ENCODE measurements at places on chromosomes 13 and 19.
A peak's percentile ranks its signal among the peaks of the same experiment; 100 is the strongest.

DNA sequence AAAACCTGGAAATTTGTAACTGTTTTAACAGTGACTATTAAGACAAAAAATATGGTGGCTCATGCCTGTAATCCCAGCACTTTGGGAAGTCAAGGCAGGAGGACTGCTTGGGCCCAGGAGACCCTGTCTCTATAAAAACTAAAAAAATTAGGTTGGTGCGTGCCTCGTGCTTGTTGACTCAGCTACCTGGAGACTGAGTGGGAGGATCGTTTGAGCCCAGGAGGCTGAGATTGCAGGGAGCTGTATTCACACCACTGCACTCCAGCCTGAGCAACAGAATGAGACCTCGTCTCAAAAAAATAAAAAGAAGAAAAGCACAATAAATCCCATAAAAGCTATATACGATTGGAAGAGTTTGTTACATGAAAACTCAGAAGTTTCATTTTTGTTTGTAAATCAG, 23.7 kb downstream of the KLF5 start:
- DNase-seq: no peak

- DNase-seq: no peak
Measured at GRCh38 chr13:43072394-43072793, 49.0 kb downstream of the DNAJC15 start.

GRCh38 chr13:114225610-114226009, 9.1 kb upstream of the CDC16 start:
- no peak for DNase-seq

DNA sequence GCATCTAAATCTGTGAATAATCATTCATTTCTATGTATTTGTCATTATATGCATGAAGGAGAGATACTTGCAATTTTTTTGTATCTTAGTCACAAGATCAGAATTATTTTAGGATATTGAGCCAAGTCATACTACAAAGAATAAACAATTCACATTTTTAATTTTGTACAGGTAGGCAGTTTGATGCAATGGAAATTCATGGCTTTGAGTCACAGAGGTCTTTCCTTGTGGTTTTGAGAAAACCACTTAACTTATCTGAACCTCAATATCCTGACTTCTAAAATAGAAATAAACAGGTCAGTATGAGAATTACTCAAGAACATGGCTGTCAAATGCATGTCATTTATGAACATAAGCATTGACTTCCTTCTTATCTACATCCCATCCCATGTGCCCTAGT, 221.4 kb upstream of the SLC10A2 start:
- DNase-seq: no peak

- no peak for DNase-seq
Measured at GRCh38 chr19:3042621-3043267, 13.7 kb upstream of the TLE2 start.

GRCh38 chr19:765179-765738, 14.3 kb downstream of the MISP start:
- no peak for DNase-seq

DNA sequence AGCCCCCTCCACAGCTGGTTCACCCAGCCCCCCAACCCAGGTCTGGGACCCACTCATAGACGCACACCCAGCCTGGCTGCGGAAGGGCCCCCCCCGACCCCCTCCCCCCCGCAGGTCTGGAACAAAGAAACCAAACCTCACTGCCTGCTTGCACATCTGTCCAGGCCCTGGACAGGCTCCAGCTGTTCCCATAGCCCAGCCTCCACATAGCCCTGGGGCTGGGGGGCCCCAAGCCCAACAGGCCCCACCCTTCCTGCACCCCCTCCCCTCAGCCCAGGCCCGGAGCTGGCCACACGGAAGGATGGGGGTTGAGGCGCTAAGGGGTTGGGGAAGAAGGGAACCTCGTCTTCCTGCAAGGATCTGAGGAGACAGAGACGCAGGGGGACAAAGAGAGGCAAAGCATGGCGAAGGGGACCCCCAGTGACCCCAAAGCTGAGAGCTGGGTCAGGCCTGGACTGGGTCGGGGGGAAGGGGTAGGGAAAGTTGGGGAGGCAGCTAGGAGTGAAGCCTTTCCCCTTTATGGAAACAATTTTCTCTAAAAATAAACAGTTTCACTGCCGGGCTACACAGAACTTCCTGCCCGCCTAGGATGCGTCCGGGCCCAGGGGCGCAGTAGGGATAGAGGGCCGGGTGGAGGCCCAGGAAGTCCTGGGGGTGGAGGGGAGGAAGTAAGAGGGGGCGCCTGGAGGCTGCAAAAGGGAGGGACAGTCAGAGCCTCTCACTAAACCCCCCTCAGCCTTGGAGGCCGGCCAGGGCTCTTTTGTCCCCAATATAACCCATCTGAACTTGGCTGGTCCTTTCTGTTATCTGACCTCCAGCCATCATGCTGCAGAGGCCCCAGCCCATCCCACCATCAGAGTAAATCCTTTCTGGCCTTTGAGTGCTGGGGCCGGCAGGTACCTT, 2.4 kb downstream of the KANK2 start:
- DNase-seq: no peak

GRCh38 chr19:39827216-39827615, 6.7 kb downstream of the DYRK1B start:
- DNase-seq: no peak

GRCh38 chr19:39826311-39826945, 7.5 kb downstream of the DYRK1B start:
- no peak for DNase-seq

- no peak for DNase-seq
Measured at GRCh38 chr13:29957320-29957719, 106.9 kb upstream of the UBL3 start.

- DNase-seq: no peak
Measured at GRCh38 chr13:106533101-106533942, 2.1 kb downstream of the EFNB2 start.

DNA sequence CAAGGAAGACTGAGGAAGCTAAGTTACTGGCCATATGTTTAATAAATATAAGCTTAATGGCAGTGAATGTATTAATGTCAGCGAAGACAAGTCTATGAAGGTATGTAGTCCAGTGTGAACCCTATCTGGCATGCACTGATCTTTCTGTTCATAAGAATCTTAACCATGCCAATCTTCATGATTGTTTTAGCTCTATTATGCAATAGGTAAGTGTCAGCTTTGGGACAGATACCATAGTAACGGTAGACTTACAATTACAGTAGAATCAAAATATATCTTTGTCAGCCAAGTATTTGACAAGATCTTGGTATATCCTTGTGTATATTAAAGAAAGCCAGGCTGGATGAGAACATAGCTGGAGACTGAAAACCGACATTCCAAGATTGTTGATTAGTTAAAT, 428.5 kb downstream of the SPRY2 start:
- DNase-seq: no peak

GRCh38 chr13:75621147-75621546, 15.0 kb upstream of the LMO7 start:
- no peak for DNase-seq

- DNase-seq: no peak
Measured at GRCh38 chr13:106373304-106373988, 162.0 kb downstream of the EFNB2 start.

- no peak for DNase-seq
Measured at GRCh38 chr19:28868836-28869235, 344.1 kb downstream of the UQCRFS1 start.

DNA sequence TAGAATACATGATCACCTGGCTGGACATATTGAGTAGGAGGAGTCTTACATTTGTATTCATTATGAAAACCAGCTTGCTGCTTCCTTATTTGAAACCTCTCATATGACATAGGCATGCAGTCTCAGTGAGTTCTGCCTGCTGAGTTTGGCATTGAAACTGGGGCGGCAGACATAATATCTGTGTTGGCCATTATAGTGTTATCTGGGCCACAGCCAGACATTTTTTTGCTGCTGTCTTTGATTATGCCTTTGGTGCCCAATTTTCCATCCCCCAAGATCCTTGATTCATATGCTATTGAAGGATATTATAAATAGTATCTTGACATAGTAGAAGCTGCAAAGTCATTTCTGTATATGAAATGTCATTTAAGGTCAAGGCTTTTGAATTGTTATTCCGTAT, 15.8 kb downstream of the FREM2 start:
- no peak for DNase-seq

GRCh38 chr13:86282442-86282841, 483.2 kb upstream of the SLITRK6 start:
- no peak for DNase-seq

GRCh38 chr13:20128459-20128931, 32.4 kb downstream of the GJA3 start:
- DNase-seq: no peak

DNA sequence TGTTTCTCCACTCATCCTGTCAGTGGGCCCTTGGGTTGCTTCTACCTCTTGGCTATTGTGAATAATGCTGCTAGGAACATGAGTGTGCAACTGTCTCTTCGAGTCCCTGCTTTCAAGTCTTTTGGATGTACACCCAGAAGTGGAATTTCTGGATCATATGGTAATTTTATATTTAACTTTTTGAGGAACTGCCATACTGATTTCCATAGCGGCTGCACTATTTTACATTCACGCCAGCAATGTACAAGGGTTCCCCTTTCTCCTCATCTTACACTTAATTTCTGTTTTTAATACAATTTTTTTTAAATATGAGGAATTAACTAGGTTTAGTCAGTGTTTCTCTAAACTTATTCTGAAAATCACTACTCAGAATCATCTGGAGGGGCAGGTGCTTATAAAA, 24.2 kb upstream of the SLC46A3 start:
- DNase-seq: no peak

- DNase-seq: no peak
Measured at GRCh38 chr19:16575861-16576689, 3.9 kb upstream of the SLC35E1 start.

DNA sequence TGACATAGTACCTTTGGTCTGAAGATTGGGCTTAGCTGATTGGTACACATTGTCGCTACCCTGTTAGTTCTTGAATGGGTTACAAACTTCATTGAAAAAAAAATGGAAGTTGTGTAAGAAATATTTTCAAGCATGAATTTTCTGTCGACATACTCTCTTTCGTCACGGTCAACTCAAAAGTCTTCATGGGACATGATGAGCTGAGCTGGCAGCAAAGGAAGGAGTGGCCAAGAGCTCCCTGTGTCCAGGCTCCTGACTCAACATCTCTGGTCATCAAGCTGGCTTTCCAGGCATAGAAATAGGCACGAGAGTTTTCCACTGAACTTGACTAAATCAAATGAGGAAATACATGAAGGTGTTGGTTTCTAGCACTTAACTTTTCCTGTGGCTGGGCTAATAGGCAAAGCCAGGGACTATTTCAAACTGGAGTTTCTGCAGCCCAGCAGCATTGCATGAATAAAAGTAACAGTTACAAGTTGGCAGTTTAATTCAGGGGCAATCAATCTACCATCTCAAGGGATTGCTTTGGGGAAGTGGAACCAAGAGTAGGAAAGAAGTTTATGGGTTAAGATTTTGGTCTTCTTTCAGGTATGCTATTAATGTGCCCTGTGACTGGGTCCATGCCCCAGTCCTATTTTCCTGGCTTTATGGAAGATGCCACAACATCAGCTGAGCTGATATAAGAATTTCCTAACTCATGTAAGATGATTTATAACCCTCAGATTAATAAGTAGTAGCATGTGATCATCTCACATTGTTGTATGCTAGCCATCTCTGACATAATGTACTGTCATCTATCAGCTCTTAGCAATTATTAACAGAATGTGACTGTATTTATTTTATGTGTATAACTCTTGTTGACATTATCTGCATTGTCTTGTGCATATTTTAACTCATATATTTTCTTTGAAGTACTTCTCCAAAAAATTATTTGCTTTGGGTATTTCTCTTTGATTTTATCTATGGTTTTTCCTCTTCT, 385.8 kb downstream of the DLEU7 start:
- no peak for DNase-seq

- DNase-seq: peak; percentile 36
Measured at GRCh38 chr13:99086267-99087097, 108.6 kb upstream of the DOCK9 start.

GRCh38 chr19:4519172-4519496, 848 bp upstream of the PLIN4 start:
- no peak for DNase-seq

DNA sequence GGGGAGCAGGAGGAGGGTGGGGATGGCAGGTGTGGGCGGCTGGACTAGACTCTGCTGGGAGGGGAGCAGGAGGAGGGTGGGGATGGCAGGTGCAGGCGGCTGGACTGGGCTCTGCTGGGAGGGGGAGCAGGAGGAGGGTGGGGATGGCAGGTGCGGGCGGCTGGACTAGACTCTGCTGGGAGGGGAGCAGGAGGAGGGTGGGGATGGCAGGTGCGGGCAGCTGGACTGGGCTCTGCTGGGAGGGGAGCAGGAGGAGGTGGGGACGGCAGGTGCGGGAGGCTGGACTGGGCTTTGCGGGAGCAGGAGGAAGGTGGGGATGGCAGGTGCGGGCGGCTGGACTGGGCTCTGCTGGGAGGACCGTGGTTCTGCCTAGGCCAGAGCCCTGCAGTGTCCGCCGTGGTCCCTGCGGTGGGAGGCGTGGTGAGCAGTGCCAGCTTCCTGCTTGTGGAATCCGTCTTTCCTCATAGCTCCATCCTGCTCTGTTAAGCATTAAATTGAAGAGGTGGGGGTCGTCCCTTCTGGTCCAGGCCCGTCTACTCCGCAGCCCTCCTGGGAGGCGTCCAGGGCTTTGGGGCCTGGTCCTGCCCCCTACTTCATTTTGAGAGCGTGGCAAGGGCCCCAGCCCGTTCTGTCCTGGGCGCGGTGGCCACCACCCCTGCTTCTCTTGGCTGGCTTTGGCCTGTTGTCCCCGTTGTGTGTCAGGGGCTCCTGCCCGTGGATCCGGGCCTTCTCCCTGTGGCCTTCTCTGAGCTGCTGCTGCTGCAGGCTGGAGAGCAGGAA, 4.7 kb downstream of the SPPL2B start:
- DNase-seq: no peak

DNA sequence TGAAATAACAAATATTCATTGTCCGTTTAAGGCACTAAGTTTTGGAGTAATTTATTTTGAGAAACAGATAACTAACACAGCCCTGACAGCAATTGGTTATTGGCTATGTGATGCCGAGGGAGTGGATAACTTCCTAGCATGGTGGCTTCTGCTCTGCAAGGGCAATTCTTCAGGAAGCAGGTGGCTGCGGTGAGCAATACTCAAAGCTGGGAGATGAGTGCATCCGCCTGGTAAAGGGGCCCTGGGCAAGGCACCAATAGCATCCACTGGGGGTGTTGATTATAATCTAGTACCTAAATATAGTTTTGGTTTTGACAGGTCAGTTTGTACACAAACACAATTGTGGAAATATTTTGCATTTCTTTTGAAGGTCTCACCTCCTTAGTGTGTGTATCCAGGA, 41.0 kb downstream of the CCDC70 start:
- no peak for DNase-seq

DNA sequence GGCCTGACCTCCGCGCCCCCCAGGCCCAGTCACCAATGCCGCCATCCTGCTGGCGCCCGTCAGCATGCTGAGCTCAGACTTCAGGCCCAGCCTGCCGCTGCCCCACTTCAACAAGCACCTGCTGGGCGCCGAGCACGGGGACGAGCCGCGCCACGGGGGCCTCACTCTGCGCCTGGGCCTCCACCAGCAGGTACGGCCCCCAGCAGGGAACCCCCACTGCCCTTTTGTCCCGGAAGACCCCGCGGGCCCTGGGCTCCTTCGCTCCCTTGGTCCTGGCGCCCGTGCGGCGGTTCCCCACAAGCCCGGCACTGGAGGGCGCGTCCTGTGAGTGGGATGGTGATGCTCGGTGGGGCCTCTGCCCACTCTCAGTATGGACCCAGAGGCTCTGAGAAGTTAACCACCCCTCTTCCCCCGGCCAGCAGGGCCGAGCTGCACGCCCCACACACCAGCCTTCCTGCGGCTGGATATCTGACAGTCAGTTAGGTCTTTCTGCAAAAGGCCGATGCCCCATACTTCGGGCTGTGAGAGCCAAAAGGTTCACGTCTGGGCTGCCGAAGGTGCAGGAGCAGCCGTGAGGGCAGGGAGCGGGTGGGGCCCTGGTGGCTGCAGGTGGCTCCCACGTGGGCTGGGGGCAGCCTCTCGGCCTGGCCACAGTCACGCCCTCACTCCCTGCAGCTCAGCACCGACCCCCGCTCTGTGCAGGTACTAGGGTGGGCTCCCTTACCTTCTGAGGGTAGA, 8.0 kb downstream of the WDR18 start:
- DNase-seq: no peak
